Activated CD4-positive, CD25-positive, alpha-beta regulatory T cell (primary cell): ENCODE measurements at places on chromosomes 6 and 20.

DNA sequence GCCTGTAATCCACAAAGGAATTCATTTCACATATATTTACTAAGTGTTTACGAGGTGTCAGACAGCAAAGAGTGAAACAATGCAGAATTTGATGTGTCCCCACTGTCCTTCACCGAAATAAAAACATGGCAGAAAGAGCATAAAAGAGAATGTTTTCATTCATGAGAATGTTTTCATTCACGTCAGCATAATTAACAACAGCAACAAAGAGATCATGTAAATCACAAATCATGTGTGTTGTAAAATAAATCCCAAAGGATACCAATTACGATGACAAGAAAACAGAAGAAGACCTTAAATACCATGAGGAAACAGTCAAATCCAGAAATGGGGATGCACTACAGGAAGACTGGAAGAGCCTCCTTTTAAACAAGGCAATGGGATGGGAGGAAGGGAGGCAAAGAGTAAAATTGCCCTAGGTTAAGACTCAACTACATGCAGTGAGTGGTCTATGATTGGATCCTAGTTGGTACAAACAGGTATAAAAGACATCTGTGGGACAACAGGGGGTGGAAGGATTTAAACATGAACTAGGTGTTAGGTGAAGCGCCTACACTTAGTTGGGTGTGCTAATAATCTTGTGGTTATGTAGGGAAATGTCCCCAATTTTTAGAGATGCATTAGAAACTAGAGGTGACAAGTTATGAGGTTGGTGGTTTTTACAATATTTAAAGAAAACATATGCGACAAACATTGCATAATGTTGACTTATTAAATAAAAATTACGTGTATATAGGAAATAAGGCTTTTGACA, 1.5 kb downstream of the ZSCAN31 start:
- no peak for DNase-seq

DNA sequence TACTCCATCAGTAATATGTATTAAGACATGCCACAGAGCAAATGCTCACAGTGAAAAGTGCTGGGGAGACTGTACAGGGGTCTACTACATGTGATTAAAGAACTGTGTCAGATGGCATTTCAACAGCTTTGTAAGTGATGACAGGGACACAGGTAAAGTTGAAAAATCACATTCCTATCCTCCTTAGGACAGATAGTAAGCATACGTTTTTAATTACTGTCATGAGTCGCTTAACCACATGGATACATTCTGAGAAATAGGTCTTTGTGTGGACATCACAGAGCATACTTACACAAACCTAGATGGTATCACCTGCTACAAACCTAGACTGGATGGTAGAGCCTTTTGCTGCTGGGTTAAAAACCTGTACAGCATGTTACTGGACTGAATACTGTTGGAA, 645.8 kb upstream of the AGPAT4 start:
- no peak for DNase-seq

- DNase-seq, result no peak
Observed at GRCh38 chr6:3910106-3910663, 61.0 kb downstream of the FAM50B start.

- no peak for DNase-seq
Observed at GRCh38 chr6:165695722-165696515, 32.9 kb upstream of the PDE10A start.

GRCh38 chr6:151733680-151734320, 73.7 kb upstream of the ESR1 start:
- DNase-seq, result no peak

DNA sequence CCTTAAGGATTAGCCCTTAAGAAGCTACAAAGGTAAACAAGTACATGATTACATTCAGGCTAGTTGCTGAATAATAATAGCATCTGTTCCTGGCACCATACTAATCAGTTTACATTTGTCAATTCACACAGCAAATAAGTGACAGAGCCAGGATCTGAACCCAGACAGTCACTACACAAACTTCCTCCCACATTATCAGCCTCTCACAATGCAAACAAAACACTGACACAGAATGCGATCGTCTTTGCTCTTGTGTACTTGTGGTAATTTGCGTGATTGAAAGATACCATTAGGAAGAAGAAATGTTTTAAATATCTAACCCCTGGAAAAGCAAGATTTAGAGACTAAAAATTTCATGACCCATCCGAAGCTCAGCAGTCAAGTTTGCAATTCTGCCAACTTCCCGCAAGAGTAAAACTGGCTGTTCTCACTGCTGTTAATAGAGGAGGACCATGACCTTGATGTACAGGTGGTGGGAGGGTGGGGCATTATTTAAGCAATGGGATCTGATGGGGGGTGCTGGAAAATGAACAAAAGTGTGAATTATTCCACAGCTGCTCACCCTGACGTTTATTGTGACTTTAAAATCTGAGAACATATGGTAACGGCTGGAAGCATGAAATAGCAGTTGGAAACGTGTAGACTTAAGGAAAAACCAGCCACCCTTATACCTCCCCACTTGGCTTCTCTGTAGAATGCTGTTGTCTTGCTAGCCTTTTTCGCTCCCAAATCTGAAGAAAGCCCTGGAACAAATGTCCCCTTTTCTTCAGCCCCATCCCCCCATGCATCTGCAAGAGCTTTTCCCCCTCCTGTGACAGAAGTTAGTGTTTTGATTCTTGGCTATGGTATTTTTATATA, 95.3 kb upstream of the ARMC2 start:
- no peak for DNase-seq

GRCh38 chr20:45156713-45157112, 18.0 kb upstream of the PI3 start:
- no peak for DNase-seq

- DNase-seq, result no peak
Observed at GRCh38 chr6:4093288-4093687, 14.4 kb upstream of the FAM217A start.

- no peak for DNase-seq
Observed at GRCh38 chr6:132526461-132526860, 11.6 kb upstream of the TAAR9 start.

DNA sequence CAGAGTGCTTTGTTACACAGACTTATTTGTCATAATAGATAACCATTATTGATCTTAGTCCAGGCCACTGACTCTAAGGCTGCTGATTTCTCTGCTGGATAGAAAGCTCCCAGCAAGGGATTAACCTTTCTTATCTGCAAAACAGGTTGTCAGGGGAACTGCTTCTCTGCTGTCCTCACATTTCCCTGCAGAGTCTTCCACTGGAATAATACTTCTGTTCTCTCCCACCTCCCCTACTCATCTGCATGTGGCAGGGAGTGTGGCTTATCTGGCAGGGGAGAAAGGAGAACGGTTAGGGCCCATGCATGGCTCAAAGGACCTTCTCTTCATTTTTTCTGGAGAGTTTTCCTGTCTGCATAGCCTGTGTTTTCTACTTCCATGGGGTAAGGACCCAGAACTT, 86.2 kb downstream of the LAMP5 start:
- no peak for DNase-seq

- DNase-seq, result no peak
Observed at GRCh38 chr6:75431379-75431778, 62.2 kb downstream of the FILIP1 start.

DNA sequence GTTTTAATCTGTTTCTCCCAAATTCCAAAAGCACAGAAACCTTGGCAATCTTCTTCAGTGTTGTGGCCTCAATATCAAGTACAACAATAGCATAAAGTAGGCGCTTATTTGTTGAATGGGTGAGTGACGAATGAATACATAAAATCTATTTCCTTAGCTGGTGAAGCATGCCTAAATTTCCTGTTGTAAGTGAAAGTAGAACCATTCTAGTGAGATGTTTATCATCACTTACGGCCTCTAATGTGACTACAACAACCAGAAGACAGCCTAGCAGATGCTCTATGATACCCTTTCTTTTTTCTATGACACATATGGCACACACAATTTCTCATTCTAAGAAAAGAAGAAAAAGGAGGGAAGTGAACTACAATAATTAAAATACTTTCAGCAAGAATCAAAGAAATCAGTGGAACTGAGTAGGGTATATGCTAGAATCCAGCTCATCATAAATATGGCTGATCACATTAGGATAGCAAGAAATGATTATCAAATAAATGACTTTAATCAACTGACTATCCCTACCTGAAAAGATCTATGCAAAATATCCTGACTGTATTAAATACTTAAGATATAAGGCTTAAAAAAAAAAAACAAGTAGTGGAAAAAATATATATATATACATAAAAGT, 67.4 kb downstream of the BTBD9 start:
- DNase-seq, result no peak

DNA sequence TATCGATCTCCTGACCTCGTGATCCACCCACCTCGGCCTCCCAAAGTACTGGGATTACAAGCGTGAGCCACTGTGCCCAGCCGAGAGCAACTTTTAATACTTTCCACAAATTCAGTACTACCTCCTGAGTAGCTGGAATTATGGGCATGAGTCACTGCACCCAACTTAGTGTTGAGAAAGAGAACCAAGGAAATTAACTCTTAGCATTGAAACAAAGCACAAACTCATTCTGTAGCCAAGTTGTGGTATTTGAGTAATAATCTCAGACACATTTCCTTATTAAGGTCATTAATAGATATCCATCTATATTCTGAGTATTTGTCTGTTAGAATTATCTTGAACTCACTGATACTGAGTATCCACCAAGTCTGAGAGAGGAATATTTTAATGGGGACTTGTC, 14.3 kb upstream of the ELOVL2 start:
- no peak for DNase-seq

DNA sequence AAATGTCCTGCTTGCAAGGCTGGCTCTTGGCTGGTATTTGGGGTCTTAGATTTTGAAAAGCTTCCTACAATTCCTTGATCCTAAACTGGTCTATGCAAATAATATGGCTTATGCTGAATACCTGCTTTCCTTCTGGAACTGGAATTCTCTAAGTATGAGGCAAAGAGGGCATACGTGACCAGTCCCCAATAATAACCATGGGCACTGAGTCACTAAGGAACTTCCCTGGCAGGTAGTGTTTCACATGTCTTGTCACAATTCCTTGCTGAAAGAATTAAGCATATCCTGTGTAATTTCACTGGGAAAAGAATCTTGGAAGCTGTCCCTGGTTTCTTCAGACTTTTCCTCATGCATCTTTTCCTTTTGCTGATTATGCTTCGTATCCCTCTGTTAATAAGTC, 106.5 kb downstream of the MMS22L start:
- DNase-seq, result no peak

DNA sequence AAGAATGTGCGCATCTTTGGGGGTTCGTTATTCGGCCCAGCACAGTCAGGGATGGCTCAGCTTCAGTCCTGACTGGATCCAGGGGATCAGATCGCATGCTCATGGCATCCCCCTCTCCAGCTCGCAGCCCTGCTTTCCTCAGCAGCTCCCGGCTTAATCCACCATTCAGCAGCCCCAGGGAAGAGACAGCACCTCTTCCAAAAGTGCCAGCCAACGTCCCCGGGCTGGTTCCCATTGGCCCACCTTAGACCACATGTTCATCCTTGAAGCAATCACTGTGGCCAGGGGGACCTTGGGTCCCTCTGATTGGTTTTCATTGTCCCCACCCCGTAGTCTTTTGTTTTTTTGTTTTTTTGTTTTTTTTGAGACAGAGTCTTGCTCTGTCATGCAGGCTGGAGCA, 188.7 kb downstream of the ZMYND8 start:
- DNase-seq, result no peak

- no peak for DNase-seq
Observed at GRCh38 chr20:10611357-10611756, 62.4 kb downstream of the JAG1 start.
